ENCODE measurements at places on chromosomes 7 and 10.

DNA sequence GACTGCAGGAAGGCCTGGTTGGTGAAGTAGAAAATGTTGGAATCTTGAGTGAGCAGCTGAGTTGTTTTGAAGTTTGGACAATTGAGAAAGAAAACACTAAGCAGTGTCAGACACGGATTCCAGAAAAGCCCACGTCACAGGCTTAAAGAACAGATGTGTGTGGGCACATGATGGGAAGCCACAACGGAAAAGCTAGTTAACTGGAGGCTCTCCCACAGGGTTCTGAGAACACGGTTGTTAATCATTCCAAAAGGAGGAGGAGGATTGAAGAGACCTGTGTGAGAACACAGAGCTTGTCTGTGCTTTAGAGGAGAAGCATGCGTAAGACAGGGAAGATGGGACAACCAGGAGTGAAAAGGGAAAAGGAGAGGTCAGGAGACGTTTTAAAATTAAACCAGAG is 42.6 kb downstream of the SHH start:
- DNase-seq: no peak

GRCh38 chr10:93154531-93154930 is 80.8 kb downstream of the CYP26A1 start:
- DNase-seq: no peak

- DNase-seq: no peak
These were observed 5.4 kb upstream of the FAM237B start for GRCh38 chr7:90326500-90326899.

- no peak for DNase-seq
These were observed 53.5 kb downstream of the ZNF467 start for GRCh38 chr7:149719912-149720335.

DNA sequence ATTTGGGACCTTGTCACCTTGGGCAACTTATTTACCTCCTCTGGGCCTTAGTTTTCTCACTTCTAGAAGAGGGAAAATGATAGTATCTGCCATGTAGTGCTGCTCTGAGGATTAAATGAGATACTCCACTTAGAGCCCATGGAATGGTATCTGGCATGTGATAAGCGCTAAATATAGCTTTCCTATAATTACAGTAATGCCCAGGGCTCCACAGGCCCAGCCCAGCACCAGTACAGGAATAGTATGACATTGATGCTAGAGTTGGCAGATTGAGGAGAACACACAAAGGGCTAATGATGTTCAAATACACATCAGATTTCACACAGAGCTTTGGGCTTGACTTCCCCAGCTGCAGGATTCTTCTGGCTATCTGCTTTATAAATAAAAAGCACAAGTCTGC is 34.9 kb downstream of the FAS start:
- DNase-seq: no peak

DNA sequence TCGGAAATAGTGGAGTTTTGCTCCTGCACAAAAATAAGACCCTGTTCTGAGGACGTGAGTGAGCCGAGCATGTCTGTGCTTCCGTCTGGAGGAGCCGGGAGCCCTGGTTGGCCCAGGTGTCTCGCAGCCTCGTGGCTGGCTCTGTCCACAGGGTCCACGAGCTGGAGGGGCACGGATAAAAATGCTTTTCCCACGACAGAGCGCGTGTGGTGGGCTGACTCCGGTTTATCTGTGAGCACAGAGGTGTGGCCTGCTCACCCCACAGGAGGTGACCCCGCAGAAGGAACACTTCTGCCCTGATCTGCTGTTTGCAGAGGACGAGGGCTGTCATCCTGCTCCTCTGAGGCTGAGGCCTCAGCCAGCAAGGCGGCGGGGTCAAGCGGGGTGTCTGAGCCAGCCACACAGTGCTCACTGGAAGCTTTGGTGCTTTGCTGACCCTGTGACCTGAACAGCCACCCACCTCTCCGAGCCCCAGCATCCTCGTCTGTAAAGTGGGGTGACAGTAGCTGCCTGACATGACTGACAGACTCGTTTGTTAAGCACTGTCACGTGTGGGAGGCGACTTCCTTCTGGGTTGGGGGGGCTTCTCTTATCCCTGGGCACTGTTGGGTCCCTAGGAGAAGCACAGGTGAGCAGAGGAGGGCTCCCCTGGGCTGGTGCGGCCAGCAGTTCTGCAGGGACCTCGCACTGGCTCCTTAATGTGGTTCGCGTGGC is 162.5 kb downstream of the DNAJB6 start:
- no peak for DNase-seq

- peak; percentile 37 for DNase-seq
These were observed 16.5 kb downstream of the DENND10 start for GRCh38 chr10:119120413-119120867.

DNA sequence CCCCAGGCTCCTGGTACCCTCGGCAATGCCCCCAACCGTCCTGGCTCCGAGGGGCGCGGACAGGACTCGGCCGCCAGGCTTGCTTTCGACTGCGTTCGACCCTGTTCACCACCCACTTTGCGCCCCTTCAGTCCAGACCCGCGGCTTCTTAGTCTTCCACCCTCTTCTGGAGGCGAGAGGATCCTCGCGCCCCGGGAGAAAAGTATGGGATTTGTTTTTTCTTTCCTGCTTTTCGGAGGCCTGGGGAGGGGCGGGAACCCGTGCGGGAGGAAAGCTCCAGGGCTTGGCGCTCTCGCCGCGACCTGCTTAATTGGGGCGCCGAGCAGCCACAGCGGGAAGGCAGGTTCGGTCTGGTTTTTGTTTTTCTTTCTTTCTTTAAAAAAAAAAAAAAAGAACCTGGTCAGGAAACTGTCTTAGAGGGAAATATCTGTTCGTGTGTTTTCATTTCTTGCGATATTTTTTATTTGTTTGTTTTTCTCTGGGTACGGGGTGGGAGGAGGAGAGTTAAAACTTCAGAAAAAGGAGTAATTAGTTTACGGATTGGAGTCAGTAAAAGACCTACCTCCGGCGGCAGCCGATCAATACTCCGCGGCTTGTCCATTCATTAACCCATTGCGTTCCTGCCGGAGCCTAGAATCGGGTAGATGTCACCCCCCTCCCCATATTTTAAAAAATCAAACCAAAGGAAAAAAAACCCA is 1.6 kb downstream of the EMX2 start:
- no peak for DNase-seq

DNA sequence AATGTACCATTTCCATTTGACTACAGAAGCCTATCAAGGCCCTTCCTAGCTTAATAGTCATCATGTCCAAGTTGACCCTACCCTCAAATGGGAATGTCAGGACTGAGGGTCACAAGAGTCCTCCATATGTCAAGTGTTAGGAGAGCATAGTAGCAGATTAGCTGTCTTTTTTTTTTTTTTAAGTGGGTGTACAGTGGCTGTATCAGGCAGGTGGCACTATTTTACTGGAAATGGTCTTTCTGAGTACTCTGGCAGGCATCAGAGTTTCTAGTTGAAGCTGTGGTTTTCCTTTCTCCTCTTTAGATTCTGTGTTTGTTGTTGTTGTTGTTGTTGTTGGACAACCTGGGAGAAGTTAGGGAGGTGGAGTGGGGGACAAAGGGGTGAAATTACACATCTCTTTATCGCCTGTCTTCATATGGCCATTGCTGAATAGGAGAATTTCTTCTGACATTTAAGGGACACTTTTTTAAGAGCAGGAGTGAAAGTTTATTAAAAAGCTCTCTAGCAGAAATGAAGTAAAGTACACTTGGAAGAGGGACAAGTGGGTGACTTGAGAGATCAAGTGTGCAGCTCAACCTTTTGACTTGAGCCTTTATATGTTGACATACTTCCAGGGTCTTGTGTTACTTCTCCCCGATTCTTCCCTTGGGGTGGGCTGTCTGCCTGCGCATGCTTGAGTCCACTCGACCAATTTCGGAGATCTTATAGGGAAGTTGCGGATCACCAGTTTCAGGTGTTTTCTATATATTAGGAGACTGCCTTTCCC is 104.1 kb upstream of the FOXP2 start:
- no peak for DNase-seq

GRCh38 chr7:141701489-141702046 is 398 bp downstream of the DENND11 start:
- DNase-seq: peak; percentile 68

GRCh38 chr10:15211464-15211979 is 43.0 kb upstream of the NMT2 start:
- peak; percentile 8 for DNase-seq

GRCh38 chr7:121449329-121449728 is 53.2 kb upstream of the FAM3C start:
- no peak for DNase-seq

DNA sequence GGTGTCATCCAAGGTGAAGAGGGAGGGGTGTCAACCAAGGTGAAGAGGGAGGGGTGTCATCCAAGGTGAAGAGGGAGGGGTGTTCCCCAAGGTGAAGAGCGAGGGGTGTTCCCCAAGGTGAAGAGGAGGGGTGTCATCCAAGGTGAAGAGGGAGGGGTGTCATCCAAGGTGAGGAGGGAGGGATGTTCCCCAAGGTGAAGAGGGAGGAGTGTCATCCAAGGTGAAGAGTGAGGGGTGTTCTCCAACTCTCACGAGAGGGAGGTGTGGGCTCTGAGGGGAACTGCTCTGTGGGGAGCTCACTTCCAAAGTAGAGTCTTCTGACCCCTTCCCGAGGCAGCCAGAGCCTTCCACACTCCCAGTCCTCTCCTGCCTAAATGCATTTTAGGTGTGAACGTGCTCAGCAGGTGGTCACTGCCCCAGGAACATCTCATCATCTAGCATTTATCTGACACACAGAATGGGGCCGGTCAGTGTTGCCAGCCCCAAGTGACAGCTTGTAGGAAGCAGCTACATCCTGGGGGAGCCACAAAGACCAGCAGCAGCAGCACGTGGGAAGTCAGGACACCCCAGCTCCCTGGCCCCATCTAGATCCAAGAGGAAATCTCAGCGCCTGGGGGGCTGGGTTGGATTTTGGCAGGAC is 323.8 kb downstream of the GLRX3 start:
- no peak for DNase-seq

DNA sequence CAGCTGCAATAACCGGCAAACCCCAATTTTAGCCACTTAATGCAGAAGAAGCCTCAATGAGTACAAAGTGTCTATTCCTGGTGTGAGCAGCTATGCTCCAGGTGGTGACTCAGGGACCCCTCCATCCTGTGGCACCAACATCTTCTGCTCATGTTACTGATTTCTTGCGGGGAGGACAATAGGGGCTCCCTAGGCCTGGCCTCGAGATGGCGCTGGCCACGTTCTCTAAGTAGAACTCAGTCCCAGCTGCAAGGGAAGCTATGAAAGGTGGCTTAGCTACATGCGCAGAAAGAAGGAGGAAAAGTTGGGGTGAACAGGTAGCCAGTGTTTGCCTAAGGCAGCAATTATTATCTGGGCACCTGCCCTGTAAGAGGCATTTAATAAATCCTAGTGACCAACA is 6.6 kb downstream of the GJD4 start:
- no peak for DNase-seq

DNA sequence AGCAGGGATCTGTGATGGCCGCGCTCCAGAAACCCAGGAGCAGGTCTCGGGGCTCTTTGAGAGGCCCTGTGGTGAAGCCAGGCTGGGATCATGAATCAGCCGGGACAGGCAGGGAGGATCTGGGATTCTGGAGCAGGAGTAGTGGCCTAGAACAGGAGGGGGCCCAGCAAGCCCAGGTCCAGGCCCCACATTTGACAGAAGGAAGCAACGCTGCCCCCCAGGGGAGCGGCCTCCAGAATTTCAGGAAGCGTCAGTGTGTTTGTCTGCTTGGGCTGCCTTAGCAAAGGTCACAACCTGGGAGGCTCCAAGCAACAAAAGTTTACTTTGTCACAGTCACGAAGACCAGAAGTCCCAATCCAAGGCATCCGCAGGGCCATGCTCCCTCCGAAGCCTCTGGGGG is 36.8 kb downstream of the CLRN3 start:
- no peak for DNase-seq

DNA sequence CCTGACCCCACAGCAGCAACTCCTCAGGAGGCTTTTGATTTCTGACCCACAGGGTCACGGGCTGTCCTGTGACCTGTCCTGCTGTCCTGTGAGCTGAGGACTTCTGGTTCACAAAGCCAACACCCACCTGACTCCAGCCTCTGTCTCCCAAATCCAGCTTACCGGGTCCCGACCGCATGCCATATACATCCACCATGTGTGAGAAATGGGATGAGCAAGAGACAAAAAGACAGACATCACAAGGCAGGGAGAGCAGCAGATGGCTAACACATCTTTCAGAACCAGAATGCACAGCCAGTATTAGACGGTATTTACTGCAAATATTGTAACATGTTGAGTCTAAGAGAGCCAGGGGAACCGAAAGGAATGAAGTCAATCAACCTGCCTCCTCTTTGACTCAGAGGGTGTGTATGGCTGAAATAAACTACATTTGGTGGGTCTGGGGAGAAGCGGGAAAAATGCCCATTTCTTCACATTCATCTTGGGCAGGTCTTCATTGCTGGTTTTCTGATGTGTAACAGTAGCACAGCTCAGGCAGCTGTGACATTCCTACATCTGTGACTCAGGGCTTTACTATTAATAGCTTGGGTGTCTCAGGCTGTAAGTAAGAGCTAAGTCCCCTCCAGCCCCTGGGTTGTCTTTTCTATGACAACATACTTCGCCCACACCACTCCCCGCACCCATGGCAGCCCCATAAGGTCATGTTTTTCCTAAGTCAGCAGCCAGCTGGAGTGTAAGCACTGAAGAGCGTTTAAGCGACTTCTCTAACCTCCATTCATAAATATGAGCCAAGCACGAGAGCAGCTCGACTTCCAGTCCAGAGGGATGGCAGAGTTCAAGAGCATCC is 25.0 kb downstream of the ABLIM1 start:
- DNase-seq: no peak

- peak; percentile 62 for DNase-seq
These were observed 156.4 kb upstream of the FGFR2 start for GRCh38 chr10:121754666-121755065.

DNA sequence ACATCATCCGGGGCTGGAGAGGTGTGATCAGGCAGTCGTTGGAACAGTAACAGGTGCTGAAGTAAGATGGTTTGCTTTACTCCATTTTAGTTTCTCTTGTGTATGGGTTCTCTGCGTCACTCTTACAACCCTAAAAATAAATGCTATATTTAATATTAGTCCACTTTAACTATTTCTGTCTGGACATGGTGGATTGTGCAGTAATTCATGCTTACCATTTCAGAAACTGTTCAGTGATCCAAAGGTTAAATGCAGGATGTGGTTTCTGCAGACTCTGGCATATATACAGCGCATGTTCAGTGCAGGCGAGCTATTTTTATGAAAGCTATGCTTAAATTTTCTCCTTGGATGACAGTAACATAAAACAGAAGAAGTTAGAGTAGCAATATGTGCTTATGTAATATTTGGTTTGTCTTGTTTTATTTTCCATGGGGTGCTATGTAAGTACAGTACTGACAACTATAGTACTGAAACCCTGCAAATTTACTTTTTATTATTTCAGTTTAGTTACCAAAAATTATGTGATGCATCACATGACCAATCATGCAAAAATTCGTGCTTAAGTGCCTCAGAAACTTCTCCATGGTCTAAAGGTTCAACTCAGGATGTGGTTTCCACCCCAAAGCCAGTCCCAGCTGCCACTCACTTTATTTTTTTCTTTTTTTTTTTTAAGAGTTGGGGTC is 46.6 kb upstream of the GRID1 start:
- DNase-seq: peak; percentile 21

DNA sequence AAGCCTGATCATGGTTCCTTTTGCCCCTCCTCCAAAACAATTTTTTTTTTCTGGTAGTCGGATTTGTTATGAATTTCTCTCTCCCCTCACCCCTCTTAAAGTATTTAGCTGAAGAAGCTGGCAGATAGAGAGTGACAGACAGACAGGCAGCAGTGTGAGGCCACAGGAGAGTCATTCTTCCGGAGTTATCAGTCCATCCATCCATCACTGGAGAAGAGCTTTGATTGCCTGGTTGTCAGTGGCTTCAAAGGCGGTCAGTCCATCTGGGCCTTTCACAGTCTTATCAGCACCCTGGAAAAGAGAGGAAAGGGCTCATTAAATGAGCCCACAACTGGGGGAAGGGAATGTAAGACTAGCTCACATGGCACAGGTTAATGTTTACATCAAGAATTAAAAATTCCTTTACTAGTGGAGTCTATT is 47.4 kb downstream of the MTPN start:
- no peak for DNase-seq

- no peak for DNase-seq
These were observed 9.5 kb upstream of the URGCP start for GRCh38 chr7:43915907-43916306.

All from activated CD4-positive, alpha-beta T cell treated with anti-CD3 and anti-CD28 coated beads, Interleukin-2, amount 50 U/mL, for 16 hours (primary cell).